NCI-H2081 treated with DMSO at 0.1 percent for 48 hours (cell line): ENCODE measurements at places on chromosomes 7 and 10.

GRCh38 chr7:26376175-26376917, 84.7 kb downstream of the SNX10 start:
- no peak for DNase-seq

- no peak for DNase-seq
Measured at GRCh38 chr7:93138576-93138975, 9.6 kb downstream of the SAMD9L start.

DNA sequence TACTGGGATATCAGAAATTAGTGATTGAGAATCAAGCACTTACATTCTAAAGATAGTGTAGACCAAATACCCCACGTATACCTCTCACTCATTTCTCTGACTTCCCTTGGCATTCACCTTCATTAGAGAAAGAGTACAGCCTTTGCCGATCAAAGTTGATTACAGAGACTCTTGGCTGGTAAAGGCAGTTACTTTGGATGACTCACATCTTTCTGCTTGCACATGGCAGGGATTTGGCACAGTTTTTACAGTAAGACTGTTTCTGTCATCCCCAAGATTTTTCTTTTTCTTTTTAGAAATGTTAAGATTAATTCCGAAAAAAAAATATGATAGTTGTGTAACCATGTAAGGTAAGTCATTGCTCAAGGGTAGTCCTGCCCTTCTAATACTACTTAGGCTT, 143.0 kb downstream of the TSPAN12 start:
- DNase-seq = no peak

DNA sequence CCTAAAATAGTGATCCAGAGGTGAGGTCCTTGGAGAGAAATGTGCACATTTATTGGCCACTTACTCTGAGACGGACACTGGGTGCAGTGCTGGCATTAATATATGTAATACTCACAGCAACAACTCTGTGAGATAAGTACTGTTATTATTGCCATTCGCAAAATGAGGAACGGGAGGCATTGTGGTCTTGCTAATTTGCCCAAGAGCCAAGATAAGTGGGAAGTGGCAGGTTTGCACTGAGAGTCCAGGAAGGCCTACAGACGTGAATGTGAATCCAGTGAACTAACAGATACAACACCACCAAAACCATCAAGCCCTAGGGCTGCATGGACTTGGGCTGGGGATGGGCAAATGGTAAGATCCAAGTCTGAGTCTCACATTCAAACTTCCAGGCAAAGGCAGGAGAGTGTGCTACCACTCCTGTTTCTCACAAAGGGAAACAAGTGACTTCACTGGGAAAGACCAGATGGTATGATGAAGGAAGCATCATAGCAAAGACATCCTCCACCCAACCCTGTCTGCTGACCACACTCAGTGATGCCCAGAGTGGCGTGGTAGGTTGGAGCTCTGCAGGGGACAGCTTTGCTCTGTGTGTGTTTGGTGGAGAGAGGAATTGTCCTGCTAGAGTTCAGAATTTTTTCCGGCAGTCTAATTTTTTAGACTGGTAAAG, 19.2 kb downstream of the TMEM273 start:
- no peak for DNase-seq

DNA sequence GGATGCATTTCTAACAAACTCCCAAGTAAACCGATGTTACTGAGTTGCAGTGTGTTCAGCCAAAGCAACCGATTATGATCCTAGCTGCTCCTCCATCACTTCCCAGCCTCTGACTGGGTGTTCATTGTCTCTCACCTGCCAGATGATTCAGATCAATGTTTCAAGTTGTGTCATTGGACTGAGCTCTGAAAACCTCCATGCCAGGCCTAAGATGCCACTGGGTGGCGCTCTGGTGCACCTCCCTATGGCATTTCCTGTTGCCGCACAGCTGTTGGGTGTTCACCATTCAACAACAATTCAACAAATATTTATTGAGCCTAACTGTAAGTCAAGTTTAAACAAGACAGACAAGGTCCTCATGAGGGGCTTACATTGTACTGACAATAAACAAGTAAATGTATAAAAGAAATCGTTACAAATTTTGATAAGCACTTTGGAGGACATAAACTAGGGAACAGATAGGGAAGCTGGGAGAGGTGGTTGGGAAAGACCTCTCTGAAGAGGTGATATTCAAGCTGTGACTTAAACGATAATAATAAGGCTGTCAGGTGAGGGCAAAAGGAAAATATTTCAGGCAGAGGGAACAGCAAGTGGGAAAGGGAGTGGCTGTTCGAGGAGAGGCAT, 22.8 kb downstream of the RGR start:
- DNase-seq = no peak

GRCh38 chr10:132756591-132756990, 29.4 kb downstream of the NKX6-2 start:
- no peak for DNase-seq

DNA sequence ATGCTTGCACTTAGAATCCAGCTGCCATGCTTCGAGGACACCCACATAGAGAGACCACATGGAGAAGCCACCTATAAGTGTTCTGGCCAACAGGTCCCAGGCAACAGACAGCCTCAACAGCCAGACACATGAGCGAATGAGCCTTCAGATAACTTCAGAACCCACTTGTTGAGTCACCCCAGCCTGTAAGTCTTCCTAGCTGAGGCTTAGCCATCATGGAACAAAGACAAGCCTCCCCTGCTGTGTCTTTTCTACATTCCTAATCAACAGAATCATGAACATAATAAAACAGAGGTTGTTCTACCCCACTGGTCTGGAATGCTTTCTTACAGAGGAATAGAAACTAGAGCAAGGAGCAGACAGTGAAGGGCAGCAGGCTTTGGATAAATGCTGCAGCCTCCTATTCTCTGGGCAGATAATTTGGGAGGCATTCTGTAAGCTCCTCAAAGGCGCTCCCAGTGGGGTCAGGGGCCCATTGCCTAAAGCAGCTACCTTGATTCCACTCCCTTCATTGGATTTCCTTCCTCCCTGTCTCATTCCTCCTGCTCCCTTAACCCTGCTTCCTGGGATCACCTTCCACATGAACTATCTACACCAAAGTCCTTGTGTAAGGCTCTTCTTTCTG, 4.6 kb downstream of the TLL2 start:
- DNase-seq = no peak

GRCh38 chr10:99768556-99768955, 13.9 kb upstream of the ABCC2 start:
- no peak for DNase-seq

DNA sequence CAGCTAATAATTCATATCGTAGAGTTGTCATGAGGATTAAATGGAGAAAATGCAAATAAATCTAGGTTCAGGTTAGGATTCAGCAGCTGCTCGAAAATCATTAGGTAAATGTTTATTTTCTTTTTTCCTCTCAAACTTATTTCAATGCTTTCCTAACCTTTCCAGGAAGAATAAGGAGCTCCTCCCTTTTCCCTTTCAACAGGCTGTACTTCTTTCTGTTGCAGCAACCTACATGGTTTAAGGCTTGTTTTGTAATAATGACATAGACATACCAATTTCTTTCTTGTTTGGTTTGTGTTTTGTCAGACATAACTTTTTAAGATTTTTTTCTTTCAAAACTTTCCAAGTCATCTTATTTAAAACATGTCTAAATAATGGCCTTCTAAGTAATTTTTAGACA, 18.2 kb downstream of the GPR141 start:
- DNase-seq = no peak

- no peak for DNase-seq
Measured at GRCh38 chr7:2938514-2939192, 94.5 kb upstream of the GNA12 start.

- DNase-seq = no peak
Measured at GRCh38 chr7:12847001-12847400, 159.6 kb downstream of the ARL4A start.

DNA sequence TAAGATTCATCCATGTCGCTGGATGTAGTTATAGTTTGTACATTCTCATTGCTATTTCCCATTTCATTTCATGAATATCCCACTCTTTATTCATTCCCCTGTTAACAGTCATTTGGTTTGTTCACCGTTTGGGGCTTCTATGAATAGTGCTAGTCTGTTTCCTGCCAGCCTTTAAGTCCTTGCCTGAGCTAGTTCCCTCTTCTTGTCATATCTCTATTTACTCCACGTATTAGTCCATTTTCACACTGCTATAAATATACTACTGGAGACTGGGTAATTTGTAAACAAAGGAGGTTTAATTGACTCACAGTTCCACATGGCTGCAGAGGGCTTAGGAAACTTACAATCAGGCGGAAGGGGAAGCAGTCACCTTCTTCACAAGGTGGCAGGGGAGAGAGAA, 56.2 kb downstream of the PLCE1 start:
- DNase-seq = no peak

- no peak for DNase-seq
Measured at GRCh38 chr10:10830293-10830986, 187.2 kb upstream of the CELF2 start.

GRCh38 chr10:118957966-118958365, 71.5 kb upstream of the NANOS1 start:
- no peak for DNase-seq

DNA sequence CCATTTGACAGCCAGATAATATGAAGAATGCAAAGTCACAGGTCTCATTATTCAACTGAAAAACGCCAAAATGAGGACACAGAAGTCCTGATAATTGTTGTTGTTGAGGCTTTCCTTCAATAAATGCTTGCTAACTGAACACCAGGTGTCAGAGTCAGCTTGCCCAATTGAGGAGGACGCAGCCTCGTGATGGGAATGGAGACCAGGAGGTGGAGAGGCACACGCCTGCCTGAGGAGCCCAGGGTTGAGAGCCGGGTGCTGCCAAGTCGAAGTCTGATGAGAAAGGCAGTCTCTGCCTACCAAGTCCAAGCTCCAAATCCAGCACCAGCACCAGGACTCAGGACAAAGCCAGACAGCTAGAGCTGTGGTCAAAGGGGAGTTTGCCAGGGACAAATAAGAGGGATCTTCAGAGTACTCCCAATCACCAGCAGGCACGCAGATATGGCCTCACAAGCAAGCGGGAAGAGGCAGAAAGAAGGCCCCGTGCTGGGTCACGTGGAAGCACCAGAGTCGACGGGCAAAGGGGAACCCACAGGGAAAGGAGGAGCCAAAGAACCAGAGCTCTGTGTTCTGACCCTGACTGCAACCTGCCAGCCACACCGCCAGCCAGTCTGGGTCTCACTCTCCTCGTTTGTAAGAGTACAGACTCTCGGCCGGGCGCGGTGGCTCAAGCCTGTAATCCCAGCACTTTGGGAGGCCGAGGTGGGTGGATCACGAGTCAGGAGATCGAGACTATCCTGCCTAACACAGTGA, 47.6 kb downstream of the VOPP1 start:
- DNase-seq = no peak

DNA sequence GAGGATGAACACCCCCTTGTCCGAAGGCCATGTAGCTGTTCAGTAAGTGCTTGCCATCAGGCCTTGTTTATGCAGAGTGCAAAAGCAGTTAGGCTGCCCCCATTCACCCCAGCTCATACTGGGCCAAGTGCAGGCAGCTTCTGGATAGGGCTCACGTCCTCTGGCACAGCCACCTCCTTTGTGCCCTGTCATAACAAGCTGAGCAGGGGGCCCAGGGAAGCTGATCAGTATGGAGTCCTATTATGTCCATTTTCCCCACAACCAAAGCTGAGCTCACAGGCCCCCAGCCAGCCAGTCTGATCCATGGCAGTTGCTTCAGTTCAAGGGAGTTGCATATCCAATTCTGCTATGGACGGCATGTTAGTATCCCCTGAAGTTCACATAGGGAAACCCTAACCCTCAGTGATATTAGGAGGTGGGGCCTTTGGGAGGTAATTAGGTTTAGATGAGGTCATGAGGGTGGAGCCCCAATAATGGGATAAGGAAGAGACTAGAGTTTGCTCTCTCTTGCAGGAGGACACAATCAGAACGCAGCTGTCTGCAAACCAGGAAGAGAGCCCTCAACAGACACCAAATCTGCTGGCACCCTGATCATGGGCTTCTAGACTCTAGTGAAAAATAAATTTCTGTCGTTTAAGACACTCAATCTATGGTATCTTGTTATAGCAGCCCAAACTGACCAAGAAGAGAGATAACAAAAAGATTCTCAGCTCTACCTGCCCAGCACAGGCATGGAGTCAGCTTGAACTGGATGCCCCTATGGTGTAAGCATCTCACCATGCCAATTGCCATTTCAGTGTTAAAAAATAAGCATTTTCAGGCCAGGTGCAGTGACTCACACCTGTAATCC, 155.9 kb downstream of the FGFR2 start:
- DNase-seq = no peak

GRCh38 chr10:112614586-112614985, 167.6 kb downstream of the VTI1A start:
- no peak for DNase-seq

DNA sequence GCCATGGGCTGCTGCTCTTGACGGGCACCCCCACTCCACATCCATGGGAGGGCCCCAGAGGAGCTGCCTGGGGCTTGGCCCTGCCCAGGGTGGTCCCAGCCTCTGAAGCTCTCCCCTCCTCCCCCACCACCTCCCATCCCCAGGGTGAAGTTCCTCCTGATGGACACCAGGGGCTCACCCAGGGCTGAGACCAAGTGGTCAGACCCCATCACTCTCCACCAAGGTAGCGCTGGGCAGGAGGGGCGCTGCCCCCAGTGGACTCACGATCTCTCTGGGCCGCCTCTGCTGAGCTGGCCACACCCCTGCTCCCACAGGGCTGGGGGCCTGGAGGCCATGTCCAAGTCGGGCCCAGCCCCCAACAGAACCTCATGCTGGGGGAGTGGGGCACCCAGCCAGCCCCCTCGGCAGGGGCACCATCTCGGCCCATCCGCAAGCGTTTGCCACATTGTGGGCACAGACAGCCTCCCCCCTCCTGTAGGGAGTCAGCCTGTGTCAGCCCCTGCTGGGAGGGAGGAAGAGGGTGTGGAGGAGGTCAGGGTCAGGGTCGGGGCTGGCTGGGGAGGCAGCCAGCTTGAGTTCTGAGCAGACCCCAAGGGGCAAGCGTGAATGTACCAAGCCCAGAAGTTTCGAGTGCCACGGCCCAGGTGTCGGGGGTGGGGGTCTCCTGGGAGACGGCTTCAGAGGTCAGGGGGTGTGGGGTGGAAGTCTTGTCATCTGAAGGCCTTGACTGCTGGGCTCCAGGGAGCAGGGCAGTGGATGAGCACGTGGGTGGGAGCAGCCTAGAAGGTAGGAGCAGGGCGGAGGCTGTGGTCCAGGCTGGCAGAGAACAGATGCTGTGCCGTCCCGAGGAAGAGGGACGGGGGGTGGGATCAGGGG, 2.8 kb downstream of the UPK3B start:
- no peak for DNase-seq

GRCh38 chr7:43572516-43573049, 10.3 kb upstream of the STK17A start:
- DNase-seq = no peak

DNA sequence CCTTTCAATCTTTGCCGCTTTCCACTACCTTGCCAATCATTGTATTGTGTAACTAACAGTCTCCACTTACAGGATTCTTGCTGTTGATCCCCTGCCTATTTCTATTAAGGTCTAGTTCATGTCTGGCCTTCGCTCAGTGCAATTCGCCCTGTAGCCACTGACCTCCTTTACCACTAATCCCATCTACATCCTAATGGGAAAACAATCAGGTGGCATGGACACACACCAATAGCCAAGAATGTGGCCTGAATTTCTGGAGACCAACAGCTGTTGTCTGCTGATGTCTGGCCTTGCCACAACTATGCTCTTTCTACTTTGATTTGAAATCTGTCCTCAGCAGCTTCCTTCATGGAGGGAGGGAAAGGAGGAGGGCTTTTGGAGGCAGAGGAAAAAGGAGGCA, 546.2 kb downstream of the SORCS3 start:
- DNase-seq = no peak

- no peak for DNase-seq
Measured at GRCh38 chr7:37831244-37831643, 17.2 kb upstream of the NME8 start.
